Upper lobe of right lung (tissue), 1 donor: ENCODE measurements at places on chromosomes 1 and 21. TPM values are rescaled to one million over a fixed set of nuclear protein-coding genes. Genes with fewer than 3 reads are reported as not detected.
A peak's percentile ranks its signal among the peaks of the same experiment; 100 is the strongest.

DNA sequence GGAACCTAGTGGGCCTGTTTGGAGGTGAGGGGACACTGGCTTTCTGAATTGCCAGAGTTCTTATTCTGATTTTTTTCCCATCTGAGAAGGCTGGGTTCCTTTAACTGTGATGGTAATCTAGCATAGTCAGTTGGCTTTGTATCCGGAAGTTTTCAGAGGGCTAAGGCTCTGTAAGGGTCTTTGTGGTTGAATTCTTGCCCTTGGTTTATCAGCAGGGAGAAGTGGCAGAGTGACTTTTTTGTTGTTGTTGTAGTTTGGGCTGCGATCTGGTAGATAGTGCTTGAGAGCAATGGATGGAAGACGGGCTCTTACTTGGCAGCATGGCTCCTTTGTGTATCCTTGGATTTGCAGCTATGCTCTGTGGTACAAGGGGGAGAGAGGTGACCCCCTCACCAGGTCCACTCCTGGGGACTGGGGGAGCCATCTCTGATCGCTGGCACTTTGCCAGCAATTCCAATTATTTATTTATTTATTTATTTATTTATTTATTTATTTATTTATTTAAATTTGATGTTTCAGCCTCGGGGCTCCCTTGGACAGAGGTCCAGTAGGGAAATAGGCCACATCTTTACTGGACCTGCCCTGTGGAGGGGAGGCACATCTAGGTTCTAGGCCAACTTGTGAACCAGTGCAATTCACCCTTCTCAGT is 18.5 kb downstream of the TCP10L start:
- no peak overlapping the region for H3K4me3 ChIP-seq
- peaks cover 7% of the 10 kb centered on the region for H3K4me1 ChIP-seq
- H3K36me3 ChIP-seq = no peaks in the 10 kb centered on the region
- DNase-seq = no peak
- H3K27me3 ChIP-seq = no peaks in the 10 kb centered on the region
- no peak overlapping the region for H3K27ac ChIP-seq

GRCh38 chr1:154657556-154657955 is 49.6 kb upstream of the ADAR start:
- H3K27me3 ChIP-seq = peaks cover 21% of the 10 kb centered on the region
- no peak overlapping the region for H3K4me3 ChIP-seq
- DNase-seq = no peak
- H3K4me1 ChIP-seq = no peaks in the 10 kb centered on the region

DNA sequence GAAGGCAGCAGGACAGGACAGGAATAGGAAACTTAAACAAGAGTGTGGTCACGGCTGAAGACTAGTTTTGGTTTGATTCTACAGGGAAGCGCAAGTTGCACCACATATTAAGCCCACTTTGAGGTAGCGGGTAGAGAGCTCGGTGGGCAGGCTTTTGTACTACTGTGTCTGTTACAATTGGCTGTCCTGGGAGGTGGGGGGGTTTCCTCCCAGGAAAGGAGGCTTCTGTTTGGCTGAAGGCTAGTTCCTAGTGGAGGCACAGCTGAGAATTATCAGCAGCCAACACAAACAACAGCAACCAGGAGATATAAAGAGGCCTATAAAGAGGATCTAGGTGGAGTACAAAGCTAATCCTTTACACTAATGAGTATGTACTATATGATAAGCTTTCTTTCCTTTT is 62.7 kb downstream of the ZNF648 start:
- H3K4me1 ChIP-seq = no peaks in the 10 kb centered on the region
- no peaks in the 10 kb centered on the region for H3K36me3 ChIP-seq
- no peaks in the 10 kb centered on the region for H3K27me3 ChIP-seq
- H3K27ac ChIP-seq = no peak overlapping the region
- DNase-seq = no peak

- DNase-seq = no peak
- H3K4me3 ChIP-seq = no peak overlapping the region
- H3K27me3 ChIP-seq = no peaks in the 10 kb centered on the region
- no peak overlapping the region for H3K27ac ChIP-seq
- no peaks in the 10 kb centered on the region for H3K4me1 ChIP-seq
Observed at GRCh38 chr1:86472152-86472551, 3.4 kb downstream of the CLCA1 start.

GRCh38 chr1:119008483-119009311 is 20.6 kb upstream of the TBX15 start:
- H3K27ac ChIP-seq = no peak overlapping the region
- peaks cover 21% of the 10 kb centered on the region for H3K4me1 ChIP-seq
- peaks cover 54% of the 10 kb centered on the region for H3K27me3 ChIP-seq
- no peak for DNase-seq
- no peaks in the 10 kb centered on the region for H3K36me3 ChIP-seq

DNA sequence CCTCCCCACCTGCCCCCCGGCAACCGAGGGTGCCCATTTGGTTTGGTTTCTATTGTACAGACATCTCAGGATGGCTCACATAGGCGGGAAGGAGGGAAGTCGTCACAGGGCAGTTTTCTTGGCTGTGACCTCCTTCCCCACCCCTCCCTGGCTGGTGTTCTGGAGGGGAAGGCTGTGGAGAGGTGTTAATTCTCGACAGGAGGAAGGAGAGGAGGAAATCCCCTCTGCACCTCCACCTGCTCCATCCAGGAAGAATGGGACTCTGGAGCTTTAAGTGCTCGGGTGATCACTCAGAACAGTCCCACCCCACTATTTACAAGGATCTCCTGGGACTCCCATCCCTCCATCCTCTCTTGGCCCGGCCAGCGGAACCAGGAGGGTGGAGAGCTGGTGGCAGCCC is 7.6 kb downstream of the MEX3A start:
- H3K27ac ChIP-seq = no peak overlapping the region
- H3K4me3 ChIP-seq = no peak overlapping the region
- DNase-seq = no peak
- no peaks in the 10 kb centered on the region for H3K36me3 ChIP-seq

DNA sequence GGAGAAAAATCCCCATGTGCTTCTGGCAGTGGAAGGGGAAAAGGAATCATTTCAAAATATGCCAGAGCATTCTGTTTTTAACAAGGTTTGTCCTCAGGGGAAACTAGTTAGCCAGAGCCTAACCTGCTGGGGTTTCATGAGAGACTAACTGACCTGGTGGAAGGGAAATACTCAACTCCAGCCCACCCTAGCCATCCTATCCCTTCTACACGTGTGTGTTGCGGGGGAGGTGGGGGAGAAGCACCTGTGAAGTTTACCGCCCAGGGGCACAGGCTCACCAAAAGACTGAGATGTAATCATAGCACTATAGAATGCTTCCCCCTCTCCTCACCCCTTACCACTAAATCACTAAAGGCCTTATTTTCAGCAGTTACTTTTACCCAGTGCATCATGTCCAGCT is 139.5 kb downstream of the GRIK3 start:
- H3K27me3 ChIP-seq = no peaks in the 10 kb centered on the region
- H3K4me1 ChIP-seq = no peaks in the 10 kb centered on the region
- H3K4me3 ChIP-seq = no peak overlapping the region

DNA sequence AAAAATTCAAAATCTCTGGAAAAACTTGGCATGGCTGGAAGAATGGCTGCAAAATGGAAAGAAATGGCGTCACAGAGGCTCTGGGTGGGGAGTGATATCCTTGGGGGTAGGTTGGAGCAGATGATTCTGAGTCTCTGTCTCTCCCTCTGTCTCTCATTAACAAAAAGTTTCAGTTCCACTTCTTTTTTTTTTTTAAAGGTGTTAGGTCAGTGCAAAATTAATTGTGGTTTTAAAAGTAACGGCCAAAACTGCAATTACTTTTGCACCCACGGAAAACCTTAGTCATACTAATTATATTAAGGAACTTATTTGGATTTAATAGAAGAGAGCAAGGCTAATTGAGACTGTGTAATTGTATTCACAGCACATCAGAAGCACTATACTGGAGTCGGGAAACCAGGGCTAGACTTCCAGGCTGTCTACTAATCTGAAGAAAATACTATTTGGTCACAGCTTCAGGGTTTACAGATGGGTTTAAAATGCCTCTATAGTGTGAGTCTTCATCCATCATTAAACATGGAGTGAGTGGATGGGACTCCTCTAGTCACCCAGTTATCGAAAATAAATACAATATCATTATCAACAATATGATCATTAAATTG is 289.1 kb upstream of the PLD5 start:
- H3K4me3 ChIP-seq = no peak overlapping the region
- H3K36me3 ChIP-seq = no peaks in the 10 kb centered on the region
- H3K27ac ChIP-seq = no peak overlapping the region
- no peak for DNase-seq

- H3K27ac ChIP-seq = no peak overlapping the region
- no peaks in the 10 kb centered on the region for H3K36me3 ChIP-seq
- no peaks in the 10 kb centered on the region for H3K27me3 ChIP-seq
Observed at GRCh38 chr1:59225594-59226316, 71.1 kb upstream of the FGGY start.

DNA sequence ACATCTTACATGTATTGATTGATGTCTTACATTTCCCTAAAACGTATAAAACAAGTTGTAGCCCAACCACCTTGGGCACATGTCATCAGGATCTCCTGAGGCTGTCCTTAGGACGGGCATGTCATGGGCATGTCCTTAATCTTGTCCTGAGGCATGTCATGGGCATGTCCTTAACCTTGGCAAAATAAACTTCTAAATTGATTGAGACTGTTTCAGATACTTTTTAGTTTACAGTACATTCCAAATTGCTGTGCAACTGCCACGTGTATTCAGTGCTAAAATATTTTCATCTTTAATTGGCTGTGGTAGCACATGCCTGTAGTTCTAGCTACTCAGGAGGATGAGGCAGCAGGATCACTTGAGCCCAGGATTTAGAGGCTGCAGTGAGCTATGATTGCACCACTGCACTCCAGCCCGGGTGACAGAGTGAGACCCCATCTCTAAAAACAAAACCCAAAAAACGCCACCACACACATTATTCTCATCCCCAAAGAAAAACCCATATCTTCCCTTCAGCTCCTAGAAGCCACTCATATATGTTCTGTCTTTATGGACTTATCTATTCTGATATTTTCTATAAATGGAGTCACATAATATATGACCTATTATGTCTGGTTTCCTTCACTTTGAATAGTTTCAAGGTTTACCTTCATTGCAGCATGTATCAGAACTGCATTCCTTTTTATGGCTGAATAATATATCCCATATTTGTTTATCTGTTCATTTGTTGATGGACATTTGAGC is 96.0 kb upstream of the BTG3 start:
- DNase-seq = no peak
- H3K27ac ChIP-seq = no peak overlapping the region
- no peaks in the 10 kb centered on the region for H3K4me1 ChIP-seq
- H3K27me3 ChIP-seq = no peaks in the 10 kb centered on the region
- H3K36me3 ChIP-seq = no peaks in the 10 kb centered on the region

DNA sequence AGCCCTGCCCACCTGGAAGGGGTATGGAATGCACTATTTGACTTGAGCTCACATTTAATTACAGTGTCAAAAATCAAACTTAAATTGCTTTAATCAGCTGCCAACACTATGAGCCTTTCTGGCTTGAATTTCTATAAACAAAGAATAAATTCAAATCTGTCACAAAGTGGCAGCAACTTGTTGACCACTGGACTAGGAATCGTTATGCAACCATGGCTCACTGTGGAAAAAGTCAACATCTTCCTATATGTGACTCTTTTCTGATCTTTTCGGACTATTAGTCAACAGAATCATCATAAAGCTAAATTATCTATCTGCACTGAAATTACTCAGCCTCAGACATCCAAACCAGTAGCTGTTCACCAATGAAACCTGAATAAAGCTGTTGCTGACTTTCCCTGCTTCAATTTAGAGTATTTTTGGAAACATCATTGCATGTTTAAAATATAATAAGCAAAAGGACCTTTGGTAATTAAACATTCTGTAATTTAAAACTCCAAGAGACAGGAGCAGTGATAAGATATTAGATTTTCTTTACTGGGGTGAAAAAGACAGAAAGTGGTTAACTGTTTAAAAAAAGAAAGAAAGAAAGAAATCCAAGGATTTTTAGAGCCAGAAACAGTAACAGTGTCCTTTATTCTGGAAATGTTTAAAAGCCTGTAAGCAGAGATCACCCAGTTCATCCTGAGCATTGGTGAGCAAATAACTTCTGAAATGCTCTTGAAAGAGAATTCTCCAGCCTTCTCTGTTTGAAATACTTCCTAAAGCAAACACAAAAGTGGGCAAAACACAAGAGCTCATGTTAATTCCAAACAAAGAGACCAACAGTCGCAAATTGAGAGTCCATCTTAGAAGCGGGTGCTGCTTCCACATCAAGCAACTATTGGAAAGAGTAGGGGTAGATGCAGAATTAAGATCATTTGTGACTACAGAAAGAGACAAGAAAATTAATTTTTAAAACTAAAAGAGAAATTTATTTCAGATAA is 26.2 kb upstream of the ERG start:
- no peaks in the 10 kb centered on the region for H3K4me1 ChIP-seq

- H3K4me1 ChIP-seq = peaks cover 66% of the 10 kb centered on the region
- no peak overlapping the region for H3K4me3 ChIP-seq
- no peaks in the 10 kb centered on the region for H3K36me3 ChIP-seq
- no peak for DNase-seq
- no peaks in the 10 kb centered on the region for H3K27me3 ChIP-seq
Observed at GRCh38 chr1:204477036-204477740, 17.4 kb downstream of the PIK3C2B start.

DNA sequence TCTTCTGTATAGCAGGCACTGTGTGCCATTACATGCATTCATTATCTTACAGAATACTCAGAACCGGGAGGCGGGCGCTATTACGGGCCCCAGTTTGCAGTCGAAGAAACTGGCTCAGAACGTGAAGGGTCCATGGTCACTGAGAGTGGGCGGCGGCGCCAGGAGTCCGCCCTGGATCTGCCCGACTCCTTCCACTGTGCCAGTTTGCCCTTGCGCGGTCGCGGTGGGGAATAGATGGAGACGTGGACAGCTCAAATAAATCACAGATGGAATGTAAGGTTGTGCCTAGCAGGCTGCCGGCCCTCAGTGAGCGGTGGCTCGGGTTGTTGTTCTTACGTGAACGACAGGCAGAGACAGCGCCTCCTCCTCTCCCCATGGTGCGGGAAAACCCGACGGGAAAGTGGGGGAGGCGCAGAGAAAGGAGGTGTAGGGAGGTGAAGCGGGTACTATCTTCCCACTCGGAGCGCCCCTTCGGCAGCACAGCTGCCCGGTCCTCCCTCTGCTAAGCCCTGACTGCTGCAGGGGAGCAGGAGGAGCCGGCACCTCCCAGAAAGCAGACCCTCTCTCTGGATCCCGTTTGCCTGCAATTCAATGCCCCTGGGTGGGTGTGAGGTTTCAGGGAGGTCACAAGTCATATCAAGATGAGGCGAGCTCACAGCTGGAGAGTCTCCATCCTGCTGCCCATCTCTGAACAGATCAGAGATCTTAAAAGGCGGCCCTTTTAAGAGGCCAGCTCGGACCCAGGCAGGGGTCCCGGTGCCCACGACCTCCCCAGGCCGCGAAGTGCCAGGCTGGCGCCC is 1.1 kb downstream of the COL9A2 start:
- peaks cover 18% of the 10 kb centered on the region for H3K4me1 ChIP-seq
- DNase-seq = no peak
- H3K27ac ChIP-seq = no peak overlapping the region
- peak overlapping the region; percentile 49 for H3K4me3 ChIP-seq

AMIGO1 gene
- 13.3 TPM for total RNA-seq

OR2AK2 gene
- not detected for total RNA-seq

RAB25 gene
- total RNA-seq = 62.0 TPM

FASLG gene
- total RNA-seq = 1.3 TPM

EVA1C gene
- total RNA-seq = 55.4 TPM

JMJD4 gene
- 15.1 TPM for total RNA-seq

HSD3B1 gene
- not detected for total RNA-seq
